Large intestine (tissue), 12 donors: ENCODE measurements at places on chromosomes 7 and 10. TPM values are rescaled to one million over a fixed set of nuclear protein-coding genes. Genes with fewer than 3 reads are reported as not detected.

The EBF3 gene
- polyA plus RNA-seq: 7.5 TPM

The PDZD7 gene
- 95.8 TPM for polyA plus RNA-seq

The CFAP43 gene
- polyA plus RNA-seq: 5.6 TPM

The WNT8B gene
- polyA plus RNA-seq: 0.09 TPM

The GBX1 gene
- 0.07 TPM for polyA plus RNA-seq

The PPP1R3A gene
- 0.03 TPM for polyA plus RNA-seq

The PON1 gene
- polyA plus RNA-seq: 2.3 TPM

The IQUB gene
- polyA plus RNA-seq: 0.58 TPM

The AKR1C1 gene
- 12.0 TPM for polyA plus RNA-seq

The ARHGAP22 gene
- 2.7 TPM for polyA plus RNA-seq

The LRRC4 gene
- polyA plus RNA-seq: 2.1 TPM

The FBXW4 gene
- polyA plus RNA-seq: 45.7 TPM

The GPC2 gene
- polyA plus RNA-seq: 3.9 TPM

The SPDYE9 gene
- polyA plus RNA-seq: 0.37 TPM

The CADPS2 gene
- polyA plus RNA-seq: 15.1 TPM

The TLX1 gene
- 0.57 TPM for polyA plus RNA-seq

The SRPK2 gene
- 26.7 TPM for polyA plus RNA-seq

The H2BK1 gene
- polyA plus RNA-seq: not detected

The KAT6B gene
- polyA plus RNA-seq: 16.4 TPM
